ENCODE measurements at places on chromosomes 16 and 17.
A peak's percentile ranks its signal among the peaks of the same experiment; 100 is the strongest.

DNA sequence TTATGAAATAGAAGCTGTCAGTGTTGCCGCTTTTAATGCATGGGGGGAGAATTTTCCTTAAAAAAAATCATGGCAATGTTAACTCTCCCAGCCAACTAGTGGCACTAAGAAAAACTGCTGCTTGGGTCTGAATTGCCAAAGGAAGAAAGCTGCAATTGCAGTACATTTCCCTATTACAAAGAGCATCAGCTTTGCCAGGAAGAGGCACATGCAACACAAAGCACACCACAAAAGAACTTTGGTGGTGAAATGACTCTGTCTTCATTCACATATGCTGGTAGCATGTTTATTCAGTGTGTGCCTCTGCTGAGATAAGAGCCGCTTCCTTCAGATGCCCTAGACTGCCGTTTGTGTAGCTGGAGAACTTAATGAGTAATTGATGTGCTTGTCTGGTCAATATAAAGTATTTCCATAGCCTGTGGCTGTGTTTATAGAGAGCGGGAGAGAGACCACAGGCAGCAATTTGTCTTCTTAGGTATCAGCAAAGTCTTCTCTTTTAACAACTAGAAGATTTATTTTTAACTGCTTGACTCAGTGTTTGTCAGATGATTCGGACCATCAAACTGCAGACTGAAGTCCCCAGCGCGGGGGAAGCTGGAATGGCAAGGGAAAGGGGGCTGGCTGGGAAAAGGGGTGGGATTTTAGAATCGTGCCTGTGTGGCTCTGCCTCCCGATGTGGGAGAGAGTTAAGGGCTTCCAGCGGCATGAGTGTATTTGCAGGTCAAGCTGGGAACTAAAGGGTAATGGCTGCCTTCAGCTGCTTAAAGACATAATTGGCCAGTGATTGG, 115.1 kb downstream of the MRTFB start:
- DNase-seq = peak; percentile 26

- DNase-seq = peak; percentile 37
These were observed 17.1 kb downstream of the PMP22 start for GRCh38 chr17:15247891-15248529.

DNA sequence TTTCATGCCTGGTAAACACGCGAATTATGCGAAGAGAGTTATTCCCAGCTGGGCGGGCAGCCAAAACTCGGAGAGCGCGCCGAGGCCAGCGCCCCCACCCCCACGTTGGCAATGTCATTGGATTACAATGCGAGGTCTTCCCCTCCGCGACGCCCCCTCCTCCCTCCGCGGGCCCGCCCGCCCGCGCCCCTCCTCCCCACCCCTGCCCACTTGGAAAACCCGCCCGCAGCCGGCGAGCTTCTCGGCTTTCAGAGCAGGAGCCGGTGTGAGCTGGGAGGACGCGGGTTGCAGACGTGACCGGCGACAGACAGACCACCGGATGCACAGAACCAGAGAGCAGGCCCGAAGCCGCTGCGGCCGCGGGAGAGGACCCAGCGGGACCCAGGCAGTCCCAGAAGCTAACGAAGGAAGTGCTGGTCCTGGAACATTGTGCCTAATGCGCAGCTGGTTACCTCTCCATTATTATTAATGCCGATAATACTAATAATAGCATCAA, 4.0 kb downstream of the NOG start:
- DNase-seq = no peak

DNA sequence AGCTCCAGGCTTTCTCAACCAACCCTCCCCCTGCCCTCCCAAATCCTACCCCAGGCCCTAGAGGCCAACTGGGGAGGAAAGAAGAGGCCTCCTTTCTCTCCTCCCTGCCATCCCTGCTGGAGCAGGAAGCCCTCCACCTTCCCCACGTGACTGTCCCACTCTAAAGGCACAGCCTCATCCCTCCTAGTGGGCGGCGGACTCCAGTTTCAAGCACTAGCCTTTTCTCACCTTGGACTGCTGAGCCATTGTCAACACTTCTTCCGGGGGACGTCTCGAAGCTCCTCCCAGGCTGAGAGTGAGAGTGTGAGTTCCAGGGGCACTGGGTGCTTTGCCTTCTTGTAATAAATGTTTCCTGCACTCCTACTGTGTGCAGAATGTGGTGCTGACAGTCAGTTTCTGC, 21.4 kb upstream of the IRX6 start:
- no peak for DNase-seq

- DNase-seq = peak; percentile 31
These were observed 11.7 kb downstream of the GJD3 start for GRCh38 chr17:40352779-40353394.

- DNase-seq = peak; percentile 79
These were observed 16.2 kb upstream of the HAS3 start for GRCh38 chr16:69089091-69089910.

DNA sequence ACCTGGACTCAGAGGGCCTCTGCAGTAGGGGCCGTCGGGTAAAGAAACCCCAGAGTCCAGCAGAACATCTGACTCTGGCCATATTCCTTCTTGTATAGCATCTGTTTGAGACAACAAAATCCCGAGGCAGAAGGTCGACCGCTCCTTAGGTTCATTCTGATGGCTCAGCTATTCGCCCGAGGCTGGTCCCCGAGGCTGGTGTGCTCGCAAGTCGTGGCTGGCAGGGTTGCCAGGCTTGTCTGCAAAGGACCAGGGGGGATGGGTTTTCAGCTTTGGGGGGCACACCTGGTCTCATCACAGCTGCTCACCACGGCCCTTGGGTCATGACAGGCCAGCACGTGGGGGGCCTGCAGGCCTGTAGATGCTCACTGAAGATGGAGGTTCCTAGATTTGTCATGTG, 119.1 kb downstream of the BANP start:
- DNase-seq = no peak

- no peak for DNase-seq
These were observed 18.7 kb downstream of the TPSG1 start for GRCh38 chr16:1206326-1206725.

- DNase-seq = no peak
These were observed 163.3 kb downstream of the XYLT1 start for GRCh38 chr16:17307504-17307903.

DNA sequence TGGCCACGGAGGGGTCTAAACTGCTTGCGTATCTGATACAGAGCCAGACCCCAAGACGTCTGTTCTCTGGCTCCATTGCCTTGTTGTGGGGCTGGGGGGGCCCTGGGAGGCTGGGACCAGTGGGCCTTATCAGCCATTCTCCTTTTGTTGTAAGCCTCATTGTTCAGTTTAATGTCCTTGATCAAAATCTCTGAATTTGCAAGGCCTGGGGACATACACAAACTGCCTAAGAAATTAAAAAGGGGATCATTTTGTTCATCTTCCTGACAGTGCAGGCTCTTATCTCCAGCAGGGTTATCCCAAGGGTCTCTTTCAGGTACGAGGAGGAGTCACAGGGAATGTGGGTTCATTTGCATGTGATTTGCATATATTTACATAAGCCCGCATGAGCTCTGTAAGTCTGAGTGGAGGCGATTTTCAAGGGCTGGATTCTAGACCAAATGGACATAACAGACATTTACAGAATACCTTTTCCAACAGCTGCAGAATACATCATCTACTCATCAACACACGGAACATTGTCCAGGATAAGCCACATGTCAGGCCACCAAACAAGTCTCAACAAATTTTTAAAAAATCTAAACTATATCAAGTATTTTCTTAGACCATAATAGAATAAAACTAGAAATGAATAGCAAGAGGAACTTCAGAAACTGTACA, 269.8 kb downstream of the RBFOX1 start:
- no peak for DNase-seq

DNA sequence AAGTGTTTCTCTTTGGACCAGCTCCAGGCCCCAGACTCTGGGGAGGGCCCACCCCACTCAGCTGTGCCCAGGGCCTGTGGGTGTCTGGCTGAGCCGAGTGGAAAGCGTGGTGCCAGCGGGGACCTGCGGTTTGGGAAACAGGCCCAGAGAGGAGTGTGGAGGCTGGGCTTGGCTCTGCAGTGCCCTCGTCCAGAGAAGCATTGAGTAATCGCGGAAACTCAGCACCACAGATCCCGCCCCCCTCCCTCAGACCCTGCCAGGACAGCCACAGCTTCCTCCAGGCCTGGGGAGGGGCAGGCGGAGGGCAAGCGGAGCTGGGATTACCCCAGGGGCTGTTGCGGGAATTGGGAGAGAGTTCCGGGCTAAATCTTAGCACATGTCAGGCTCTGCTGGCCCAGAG, 14.6 kb upstream of the PITPNA start:
- peak; percentile 86 for DNase-seq

GRCh38 chr17:79690466-79690865, 40.3 kb upstream of the ENPP7 start:
- DNase-seq = no peak

GRCh38 chr16:54582631-54583250, 296.2 kb upstream of the IRX3 start:
- no peak for DNase-seq
